Cortex of kidney (tissue), 1 donor: ENCODE measurements at places on chromosomes 1 and 21.

GRCh38 chr1:245822996-245823395 is 668.2 kb downstream of the KIF26B start:
- no peak for DNase-seq

GRCh38 chr1:225481738-225482137 is 53.9 kb upstream of the LBR start:
- no peak for DNase-seq

- DNase-seq: no peak
Measured at GRCh38 chr1:99347041-99347684, 82.9 kb downstream of the PLPPR4 start.

DNA sequence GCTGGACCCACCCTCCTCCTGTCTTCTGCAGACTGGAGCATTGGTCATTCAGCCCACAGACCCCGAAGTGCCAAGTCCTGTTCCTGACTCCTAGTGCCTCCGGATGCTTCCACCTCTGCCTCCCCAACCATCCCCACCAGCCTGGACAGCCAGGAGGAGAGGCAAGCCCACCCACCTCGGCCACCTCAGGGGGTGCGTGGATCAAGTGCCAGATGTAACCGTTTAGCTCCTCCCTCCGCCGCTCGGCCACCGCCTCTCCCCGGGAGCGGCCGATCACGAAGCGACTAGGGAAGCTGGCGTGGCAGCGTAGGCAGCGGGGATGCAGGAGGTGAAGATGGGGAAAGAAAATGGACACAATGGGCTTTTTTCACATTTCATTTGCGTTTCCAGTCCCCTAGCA is 18.1 kb upstream of the PPP1R15B start:
- no peak for DNase-seq

- DNase-seq: no peak
Measured at GRCh38 chr1:60279798-60280197, 206.2 kb upstream of the C1orf87 start.

- DNase-seq: no peak
Measured at GRCh38 chr1:147634645-147635044, 35.7 kb downstream of the ACP6 start.

GRCh38 chr1:54464477-54465146 is 58.4 kb upstream of the SSBP3 start:
- no peak for DNase-seq

DNA sequence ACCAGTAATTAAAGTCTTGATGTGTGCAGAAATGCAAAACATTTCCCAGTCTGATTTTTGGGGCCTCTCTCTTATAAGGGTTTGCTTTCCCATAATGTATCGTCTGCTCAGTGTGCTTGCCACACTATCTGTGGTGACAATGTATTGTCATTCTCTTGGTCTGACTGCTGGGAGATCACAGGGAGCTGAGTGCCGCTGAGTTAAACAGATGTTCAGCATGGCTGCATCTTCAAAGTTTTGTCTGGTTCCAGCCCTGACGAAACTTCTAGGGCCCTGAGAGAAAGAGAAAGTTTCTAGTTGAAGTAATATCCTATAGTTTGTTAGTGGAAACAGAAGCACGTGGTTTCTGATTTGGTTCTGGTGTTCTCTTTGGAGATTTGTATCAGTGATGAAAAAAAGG is 42.6 kb downstream of the DNM3 start:
- DNase-seq: no peak

DNA sequence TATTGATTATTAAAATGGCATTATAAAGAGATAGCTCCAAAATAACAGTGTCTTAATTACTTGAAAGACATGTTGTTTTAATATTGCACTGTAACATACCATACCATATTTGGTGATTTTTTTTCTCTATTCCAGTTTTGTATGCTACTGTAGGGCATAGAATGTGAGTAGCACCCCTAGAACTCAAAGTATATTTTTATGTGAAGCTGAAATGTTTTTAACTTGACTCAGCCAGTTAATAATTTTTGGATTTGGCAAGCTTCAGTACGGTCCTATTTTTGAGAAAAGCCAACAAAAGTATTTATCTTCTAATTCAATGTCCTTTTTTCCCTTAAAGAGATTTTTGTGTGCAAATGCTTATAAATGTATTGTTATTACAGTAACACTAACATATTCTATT is 593.8 kb downstream of the USP25 start:
- DNase-seq: no peak

DNA sequence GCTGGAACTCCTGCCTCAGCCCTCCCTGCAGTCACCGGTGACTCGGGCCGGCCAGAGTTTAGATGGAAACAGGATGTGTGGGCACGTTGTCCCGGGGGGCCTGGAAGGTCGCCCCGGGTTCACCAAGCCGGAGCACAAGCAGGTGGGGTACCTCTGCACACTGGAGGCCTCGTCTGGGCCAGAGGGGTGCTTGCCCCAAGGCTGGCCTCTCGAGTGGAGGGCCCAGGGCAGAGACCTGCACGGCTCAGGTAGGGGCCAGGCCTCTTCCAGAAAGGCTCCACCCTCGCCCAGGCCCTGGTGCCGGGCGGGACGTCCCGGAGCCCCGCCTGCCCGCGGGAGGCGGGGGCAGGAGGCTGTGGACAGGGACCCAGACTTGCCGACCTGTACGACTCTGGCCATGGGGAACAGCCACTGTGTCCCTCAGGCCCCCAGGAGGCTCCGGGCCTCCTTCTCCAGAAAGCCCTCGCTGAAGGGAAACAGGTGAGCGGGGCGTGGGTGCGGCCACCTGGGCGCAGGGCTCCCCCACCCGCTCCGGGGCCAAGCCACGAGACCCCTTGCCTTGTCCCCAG is at the start of gene PLEKHN1:
PLEKHN1 (plus strand) TSS at position 348 of the 569 bp plus-strand sequence; CDS start at position 398, 50 bp downstream.
- DNase-seq: no peak

DNA sequence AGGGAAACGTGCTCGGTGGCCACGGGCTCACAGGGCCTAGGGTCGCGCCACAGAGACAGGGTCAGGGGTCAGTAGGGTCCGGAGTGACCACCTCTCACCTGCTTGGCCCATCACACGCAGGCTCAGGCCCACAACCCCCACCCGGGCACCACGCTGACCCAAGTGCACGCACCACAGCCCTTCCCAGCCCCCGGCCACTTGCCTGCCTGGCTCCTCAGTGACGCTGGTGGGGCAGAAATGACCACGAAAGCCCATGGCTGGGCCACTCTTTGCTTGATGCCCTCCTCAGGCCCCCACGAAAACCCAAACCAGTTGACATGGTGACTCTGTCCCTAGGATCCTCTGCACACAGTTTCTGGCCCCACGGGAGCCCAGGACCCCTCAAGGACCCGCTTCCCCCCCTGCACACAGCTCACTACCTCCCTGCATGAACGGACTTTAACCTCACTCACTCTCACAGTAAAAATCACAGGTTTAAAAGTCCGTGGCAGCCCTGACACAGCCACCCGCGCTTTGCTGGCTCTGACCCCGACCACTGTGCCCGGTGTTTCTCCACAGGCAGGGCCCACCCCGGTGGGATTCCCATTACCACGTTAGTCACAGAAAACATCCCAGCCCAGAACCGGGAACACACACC is 20.7 kb downstream of the NADK start:
- DNase-seq: no peak

DNA sequence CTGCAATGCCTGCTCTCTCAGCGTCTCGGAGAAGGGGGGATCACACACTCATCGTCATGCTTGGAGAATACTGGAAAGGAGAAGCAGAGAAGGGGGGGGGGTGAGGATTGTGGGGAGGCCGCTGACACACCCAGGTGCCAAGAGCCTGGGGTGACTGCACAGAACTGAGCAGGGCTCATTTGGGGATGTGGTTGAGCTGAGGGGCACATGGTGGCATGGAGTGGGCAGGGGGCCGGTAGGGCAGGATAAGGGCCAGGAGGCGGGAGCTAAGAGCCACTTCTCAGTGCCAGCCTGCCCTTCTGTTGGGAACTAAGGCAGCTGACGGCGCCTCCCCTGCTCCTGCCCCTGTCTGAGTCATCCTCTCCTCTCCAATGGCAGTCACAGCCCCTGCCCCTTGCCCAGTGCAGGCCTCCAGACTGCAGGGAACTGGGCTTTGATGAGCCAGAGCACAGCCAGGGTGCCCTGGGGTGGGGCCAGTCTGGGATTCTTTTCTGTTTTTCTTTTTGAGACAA is 27.2 kb downstream of the MRPL37 start:
- no peak for DNase-seq

DNA sequence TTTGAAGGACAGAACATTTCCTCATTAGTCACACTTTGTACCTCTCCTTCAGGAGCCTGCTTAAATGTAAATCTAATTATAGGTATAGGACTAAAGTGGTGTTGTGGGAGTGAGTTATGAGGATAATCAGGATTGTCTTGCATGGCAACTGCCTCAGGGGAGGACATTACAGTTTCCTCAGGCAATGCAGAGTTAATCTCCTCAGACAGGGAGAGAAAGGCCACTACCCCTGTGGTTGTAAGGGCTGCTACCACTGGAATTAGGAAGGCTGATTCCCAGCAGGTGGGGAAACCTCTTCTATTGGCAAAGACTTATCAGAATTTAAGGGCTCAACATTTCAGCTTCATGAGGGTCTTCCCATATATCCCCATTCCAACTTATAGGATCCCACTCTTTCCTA is 286.8 kb upstream of the PBX1 start:
- DNase-seq: no peak

- DNase-seq: no peak
Measured at GRCh38 chr1:110475362-110476027, 24.5 kb downstream of the PROK1 start.

GRCh38 chr1:172926070-172926469 is 124.7 kb downstream of the TNFSF18 start:
- no peak for DNase-seq

DNA sequence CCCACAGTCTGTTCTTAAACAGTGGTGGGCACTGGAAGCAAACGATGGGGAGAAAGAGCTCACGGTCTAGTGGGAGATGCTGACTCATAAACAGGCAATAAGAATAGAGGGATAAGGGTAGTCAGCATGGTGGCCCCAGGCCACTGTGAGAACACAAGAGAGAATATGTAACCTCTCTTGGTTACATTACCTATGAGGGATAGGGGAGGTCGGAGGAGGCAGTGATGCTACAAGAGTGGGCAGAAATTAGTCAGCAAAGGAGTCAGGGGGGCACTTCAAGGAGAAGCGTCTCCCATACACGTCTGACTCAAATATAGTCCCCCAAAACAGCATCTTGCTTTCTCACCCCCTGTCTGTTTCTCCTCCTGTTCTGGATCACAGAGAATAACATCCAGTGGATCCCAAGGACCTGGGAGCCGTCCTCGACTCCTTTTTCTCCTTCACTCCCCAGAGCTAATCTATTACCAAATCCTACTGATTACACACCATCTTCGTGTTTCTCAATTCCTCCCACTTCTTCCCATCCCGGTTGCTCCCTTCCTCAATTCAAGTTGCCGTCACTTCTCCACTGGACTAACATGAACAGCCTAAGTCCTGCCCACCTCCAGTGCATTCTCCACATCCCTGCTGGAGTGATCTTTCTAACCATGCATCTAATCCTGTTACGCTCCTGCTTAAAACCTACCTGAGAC is 2.1 kb downstream of the SLAMF8 start:
- no peak for DNase-seq

- no peak for DNase-seq
Measured at GRCh38 chr1:7632176-7632575, 138.9 kb upstream of the VAMP3 start.

- DNase-seq: no peak
Measured at GRCh38 chr1:161962091-161962887, 61.4 kb downstream of the OLFML2B start.

- DNase-seq: no peak
Measured at GRCh38 chr1:165204548-165204947, 152.0 kb downstream of the LMX1A start.

DNA sequence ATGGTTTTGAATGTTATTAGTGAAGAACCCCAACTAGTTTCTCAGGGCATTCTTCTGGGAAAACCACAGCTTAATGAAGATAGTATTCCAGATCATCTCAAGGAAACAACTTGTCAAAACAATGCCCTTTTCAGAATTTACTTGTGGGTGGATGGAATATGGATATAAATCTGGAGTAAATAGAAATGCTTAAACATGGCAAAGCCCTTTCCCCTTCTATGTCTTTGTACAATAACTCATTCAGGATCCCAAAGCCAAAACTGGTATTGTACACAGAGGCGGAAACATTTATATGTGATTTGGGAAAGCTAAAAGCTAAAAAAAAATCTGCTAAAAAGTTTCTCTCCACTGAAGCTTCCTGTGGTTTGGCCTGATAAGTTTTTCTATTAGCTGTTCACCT is 55.5 kb upstream of the RGS5 start:
- DNase-seq: no peak

DNA sequence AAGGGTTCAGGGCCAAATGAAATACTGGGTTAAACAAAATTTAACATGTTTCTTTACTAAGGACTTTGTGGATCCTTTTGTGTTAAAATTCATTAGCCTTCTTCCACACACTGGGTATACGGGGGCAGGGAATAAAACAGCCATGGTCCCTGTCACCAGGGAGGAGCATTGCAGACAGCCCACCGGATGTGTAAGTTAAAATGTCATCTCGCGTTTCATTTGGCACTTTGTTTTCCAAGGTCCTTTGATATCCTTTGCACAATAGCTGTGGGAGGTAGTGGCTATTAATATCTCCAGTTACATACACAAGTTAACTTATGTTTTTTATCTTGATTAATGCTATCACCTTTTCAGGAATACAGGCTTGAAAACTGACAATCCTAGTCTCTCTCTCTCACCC is 172.7 kb downstream of the BARHL2 start:
- no peak for DNase-seq

DNA sequence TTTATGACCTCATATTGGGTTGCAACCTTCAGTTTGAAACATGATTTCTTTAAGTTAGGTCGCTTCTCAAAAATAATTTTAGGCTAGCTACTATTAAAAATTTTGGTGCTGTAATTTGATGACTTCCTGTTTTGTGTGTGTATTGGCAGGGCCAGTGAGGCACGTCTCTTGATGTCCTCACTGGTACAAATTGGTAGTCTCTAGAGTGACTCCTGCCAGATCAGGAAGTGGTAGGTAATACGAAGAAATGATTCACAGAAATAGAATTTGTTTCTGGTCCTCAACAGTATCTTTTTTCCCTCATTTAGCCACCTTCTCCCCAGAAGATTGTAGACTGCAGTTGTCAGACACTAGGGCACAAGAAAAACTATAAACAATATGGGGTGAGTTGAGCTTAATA is 120.9 kb upstream of the KIAA1614 start:
- DNase-seq: no peak

- DNase-seq: no peak
Measured at GRCh38 chr1:31122741-31123140, 57.2 kb upstream of the PUM1 start.

GRCh38 chr1:26787381-26787705 is 407 bp upstream of the PIGV start:
- no peak for DNase-seq

DNA sequence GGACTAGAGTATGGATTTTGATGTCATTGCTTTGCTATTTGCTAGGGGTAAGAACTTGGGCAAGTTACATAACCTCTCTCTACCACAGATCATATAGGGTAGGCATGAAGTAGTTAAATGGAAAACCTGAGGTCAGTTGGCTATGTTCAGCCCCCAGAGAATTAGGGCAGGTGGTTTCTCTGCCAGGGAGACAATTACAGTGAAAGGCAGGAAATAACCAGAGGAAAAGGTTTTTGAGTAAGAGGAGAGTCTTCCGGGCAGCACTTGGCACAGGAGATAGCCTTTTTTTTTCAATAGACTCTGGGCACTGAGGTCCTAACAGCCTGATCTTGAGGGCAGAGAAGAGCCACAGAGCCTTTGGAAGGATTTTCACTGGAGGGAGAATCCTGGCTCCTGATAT is 16.7 kb upstream of the SERBP1 start:
- DNase-seq: no peak

GRCh38 chr1:219790834-219791615 is 137.3 kb downstream of the SLC30A10 start:
- no peak for DNase-seq
